ENCODE measurements at places on chromosomes 4 and X.

DNA sequence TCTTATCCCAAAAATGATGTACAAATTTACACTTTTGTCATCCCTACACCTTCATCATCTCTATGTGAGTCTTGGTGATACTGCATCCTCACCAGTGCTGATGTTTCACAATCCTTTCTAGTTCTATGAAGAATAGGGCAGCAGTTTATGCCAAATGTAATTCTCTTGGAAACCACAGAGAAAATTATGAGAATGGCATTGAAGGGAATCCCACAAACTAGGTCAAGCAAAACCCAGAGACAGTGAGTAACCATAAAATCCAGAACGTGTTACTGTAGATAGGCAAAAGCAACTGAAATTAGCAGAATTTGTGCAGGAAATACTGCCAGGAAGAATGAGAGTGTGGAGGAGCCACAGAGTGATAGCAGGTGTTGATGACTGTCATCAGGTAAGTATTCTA is 24.5 kb downstream of the IL15 start:
- DNase-seq = no peak

DNA sequence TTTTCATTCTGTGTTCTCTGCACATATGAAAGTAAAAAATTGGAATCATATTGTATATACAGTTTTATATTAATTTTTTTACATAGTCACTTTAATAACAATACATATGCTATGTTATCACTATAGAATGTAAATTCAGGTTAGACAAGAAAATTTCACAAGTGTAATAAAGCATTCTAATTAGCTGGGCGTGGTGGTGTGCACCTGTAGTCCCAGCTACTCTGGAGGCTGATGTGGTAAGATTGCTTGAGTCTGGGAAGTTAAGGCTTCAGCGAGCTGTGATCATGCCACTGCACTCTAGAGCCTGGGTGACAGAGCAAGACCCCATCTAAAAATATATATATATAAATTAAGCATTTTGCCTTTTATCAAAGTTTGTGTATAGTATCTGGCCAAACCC is 95.7 kb downstream of the ANXA3 start:
- no peak for DNase-seq

GRCh38 chr4:71938776-71939175 is 93.0 kb upstream of the NPFFR2 start:
- DNase-seq = no peak

DNA sequence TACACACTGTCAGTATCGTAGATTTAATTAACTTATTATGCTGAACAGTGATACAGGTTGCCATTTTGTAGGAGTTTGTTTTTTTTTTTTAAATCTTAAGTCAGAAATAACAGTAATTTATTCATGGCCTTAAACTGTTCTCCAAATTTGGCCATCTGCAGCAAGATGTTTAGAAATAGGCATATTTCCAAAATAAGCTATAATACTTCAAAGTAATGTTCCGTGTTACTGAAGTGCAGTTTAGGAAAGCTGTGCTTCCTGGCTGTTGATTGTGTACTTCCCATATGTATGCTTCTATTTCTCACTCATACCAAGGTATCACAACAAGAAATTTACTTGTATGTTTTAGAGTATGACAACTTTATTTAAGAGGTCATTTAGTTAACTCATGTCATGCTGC is 28.9 kb downstream of the CPEB2 start:
- DNase-seq = no peak

DNA sequence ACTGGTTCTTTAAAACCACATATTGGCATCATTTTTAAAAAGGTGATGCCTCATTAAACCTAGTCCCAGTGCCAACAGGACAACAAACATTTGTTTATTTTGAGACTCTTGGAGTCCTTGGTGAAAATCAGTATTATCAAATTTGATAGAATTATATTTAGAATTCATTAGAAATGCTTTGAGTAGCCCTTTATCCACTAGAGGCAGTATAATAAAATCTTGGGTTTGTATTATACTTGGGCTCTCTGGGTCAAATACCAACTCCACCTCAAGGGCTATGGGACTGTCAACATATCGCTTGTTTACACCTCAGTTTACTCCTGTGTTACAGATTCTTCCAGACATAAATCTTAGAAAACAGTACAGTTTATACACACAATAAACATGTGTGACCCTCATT is 335.7 kb upstream of the FSTL5 start:
- DNase-seq = no peak

GRCh38 chr4:128837679-128838078 is 28.2 kb downstream of the JADE1 start:
- DNase-seq = no peak

DNA sequence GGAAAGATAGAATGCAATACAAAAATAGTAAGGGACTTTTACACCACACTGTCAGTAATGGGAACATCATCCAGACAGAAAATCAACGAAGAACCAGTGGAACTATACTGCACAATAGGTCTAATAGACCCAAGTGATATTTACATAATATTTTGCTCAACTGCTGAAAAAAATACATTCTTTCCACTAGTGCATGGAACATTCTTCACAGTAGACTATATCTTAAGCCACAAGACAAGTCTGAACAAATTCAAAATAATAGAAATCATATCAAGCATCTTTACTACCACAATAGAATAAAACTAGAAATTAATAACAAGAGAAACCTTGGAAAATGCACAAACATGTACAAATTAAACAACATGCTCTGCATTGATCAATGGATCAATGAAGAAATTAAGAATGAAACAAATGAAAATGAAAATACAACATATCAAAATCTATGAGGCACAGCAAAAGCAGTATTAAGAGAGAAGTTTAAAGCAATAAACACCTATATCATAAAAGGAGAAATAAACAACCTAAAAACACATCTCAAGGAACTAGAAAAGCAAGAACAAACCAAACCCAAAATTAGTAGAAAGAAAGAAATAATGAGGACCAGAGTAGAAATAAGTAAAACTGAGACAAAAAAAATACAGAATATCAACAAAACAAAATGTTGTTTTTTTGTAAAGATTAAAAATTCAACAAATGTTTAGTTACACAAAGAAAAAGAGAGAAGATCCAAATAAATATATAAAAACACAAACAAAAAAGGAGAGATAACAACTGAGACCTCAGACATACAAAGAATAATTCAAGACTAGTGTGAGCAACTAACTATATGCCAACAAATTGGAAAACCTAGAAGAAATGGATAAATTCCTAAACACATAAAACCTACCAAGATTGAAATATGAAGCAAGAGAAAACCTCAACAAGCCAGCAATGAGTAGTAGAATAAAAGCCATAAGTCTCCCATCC is 51.5 kb upstream of the ANTXR2 start:
- DNase-seq = no peak

GRCh38 chrX:125131164-125131563 is 188.5 kb upstream of the TEX13C start:
- no peak for DNase-seq

DNA sequence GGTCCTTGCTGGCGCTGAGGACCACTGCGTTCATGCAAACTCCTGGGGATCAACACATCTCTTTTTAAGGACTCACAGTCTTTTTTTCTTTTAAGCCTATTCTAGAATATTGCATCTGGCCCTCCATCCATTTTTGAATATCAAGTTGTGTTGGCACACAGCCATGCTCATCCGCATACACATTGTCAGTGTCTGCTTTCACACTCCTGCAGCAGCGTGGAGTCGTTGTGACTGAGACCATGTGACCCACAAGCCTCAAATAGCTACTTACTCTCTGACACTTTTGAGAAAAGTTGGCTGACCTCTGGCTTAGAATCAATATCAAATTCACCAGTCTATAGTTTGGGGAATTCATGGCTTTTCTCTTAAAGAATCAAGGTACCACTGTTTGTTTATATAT is 191.8 kb upstream of the S100G start:
- DNase-seq = no peak

GRCh38 chr4:159378056-159378616 is 275.3 kb downstream of the RAPGEF2 start:
- no peak for DNase-seq

DNA sequence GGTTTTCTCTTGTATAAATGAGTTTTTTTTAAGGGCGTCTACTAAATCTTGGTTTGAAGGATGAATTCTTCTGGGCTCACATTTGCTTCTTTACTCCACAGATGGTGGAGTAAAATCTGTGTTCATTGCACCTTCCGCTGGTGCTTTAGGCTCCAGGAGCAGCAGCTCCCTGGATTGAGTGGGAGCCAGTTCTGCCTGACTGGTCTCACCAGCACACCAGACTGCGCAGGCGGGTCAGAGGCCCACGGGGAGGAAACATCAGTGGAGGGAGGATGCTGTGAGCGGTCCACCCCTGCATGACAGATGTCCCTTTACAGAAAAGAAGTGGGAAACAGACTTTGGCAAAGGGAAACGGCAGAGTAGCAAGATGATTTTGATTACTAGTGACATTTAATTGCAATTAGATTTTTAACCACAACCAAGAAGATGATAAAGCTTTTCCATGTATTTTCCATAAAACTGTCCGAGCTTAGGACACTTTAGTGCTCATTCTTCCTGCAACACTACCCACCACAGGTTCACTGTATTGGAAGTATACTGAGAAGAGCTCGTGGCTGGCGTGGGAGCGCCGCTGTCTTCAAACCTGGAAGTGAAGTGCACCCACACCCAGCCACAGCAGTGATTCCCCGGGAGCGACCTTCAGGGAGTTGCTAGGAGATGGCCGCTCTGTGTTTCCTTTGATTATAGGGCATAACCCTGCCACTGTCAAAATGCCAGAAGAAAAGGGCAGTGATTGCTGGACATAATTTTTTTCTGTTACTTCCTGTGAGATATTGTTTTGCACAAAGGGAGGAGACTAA is 95.2 kb downstream of the SORBS2 start:
- DNase-seq = no peak

GRCh38 chr4:152033621-152034020 is 272.8 kb upstream of the GATB start:
- DNase-seq = no peak

DNA sequence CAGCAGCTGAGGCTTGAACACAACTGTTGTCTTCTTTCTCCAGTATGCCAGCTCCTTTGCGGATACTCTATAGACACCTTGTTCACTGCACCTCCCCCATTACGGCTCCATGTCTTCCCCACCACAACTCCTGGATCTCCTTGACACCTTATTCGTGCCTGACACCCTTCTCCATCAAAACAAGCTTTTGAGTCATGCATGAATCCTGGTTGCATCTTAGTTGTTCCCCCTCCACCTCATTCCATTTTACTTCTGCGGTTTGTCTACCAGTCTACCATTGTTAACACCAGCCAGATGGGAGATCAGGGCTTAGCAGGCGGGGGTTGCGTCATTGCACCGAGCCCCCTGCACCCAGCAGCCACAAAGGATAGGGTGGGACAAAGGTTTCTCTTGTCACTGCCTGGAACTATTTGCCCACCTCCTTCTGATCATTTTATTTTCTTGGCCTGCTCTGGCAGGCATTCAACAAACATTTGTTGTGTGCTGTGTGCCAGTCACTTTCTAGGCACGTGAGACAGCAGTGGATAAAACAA is 2.0 kb upstream of the CDK16 start:
- no peak for DNase-seq

DNA sequence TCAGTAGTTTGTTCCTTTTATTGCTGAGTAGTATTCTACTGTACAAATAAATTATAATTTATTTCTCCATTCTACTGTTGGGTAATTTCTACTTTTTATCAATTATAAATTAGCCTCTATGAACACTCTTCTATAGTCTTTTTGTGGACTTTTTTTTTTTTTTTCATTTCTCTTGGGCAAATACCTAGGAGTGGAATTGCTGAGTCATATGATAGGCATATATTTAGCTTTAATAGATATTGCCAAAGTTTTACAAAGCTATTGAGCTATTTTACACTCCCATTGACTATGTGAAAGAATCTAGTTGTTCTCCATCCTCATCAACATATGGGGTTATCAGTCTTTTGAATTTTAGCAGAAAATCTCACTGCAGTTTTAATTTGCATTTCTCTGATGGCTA is 12.6 kb downstream of the NYX start:
- no peak for DNase-seq

DNA sequence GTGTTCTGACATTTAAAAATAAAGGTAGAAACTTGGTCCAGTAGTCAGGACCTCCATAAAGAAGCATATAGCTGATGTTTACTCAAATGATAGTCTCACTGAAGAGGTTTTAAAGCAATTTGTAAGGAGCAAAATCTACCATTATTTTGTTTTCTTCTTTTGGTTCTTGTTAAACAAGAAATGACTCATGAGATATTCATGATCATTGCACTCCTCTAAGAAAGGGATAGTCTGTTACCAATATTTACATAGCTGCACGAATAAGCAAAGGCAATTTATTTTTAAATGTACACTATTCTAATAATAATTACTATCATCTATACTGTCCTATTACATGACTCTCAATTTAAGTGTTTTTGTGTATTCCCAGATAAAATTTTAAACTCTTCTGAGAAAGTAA is 397.9 kb downstream of the FAM47B start:
- no peak for DNase-seq

GRCh38 chr4:108846568-108846967 is 83.7 kb upstream of the ETNPPL start:
- DNase-seq = no peak

GRCh38 chrX:18890049-18890381 is 93.9 kb downstream of the PHKA2 start:
- DNase-seq = no peak

GRCh38 chr4:176422001-176422400 is 102.2 kb downstream of the SPCS3 start:
- DNase-seq = no peak

DNA sequence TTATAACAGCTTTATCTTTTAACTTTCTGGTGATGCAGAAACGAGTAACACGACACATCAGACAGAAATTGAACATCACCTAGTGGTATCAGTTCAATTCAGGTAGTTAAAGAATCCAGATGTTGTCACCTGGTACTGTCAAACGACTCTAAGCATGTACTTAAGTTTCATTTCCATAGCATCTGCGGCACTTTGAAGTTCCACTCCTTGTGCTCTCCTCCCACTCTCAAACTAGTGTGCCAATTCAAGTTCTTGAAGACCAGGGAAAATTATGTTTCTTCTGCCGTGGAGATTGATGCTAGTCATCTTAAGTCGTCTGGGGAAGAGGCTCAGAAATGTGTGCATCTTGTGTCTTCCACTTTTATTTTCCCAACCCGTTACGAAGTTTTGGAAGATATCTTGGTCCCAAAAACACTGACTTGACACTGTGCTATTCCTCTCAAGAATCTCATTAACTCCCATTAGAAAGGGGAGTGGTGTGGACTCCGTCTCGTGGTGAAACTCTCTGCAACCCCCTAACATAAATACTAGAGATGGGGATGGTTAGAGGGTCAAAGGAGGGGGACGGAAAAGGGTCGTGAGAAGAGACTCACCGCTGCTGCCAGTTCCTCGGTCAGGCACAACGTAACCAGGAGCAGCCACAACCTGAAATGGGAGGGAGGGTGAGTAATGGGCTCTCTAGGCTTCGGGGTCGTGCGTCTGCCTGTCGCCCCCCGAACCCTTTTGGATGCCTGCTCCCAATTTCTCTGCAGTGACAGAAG is 693 bp downstream of the COL4A6 start:
- no peak for DNase-seq

GRCh38 chr4:26452565-26453531 is 37.4 kb downstream of the CCKAR start:
- DNase-seq = no peak

Measured in stimulated activated CD4-positive, alpha-beta T cell treated with anti-CD3 and anti-CD28 coated beads, Interleukin-1b, Interleukin-23, amount 100 ng/mL, for 24 hours (primary cell).